ENCODE measurements at places on chromosomes 16 and 17.

- DNase-seq = no peak
Measured at GRCh38 chr17:6346986-6347385, 87.9 kb downstream of the AIPL1 start.

DNA sequence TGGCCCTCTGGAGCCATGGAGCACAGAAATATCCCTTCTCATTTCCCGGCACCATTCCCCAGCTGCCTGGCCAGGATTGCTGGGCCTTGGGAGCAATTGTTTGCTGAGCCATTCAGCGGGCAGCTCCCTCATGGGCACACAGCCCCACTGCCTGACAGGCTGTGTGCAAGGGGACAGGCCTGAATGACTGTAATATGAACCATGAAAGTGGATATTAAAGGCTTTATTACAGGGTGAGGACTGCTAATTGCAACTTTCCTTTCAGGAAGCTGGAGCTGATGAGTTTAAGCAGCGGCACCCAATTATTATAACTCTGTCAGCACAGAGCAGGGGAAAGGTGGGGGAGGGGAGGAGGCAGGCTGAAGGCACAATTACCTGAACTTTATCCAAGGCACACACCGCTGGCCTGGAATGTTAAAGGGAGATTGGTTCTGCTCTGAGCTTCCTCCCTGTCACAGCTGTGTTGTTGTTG, 159.8 kb upstream of the SDK2 start:
- DNase-seq = no peak

DNA sequence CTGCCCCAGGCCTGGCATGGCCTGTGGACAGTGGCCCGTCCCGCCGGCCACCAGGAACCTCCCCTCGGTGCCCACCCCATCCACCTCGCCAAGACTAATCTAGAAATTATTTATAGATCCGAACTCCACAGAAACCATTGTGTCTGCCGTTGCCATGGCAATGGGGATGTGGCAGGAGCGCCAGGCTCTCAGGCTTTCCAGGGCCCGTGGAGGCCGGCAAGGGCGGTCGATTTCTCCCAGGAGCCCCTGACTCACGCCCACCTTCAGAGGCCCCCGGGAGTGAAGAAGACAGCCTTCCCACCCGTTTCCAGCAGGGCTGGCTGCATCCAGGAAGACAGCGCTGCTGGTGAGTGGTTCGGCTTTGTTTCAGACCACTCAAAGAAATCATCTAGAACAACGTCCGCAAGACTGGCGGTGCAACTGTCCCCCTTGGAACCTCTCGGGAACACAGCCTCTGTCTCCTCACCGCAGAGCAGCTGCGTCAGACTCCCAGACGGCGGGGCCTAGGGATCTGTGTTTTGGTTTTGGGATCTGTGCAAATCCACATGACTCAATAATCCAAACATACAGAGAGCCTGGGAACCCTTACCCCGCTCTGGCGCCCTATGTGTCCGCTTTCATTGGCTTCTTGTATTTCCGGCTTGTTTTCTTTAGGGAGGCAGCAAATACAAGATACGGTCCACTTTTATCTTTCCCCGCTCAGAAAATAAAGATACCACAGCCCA, 48.5 kb upstream of the ZCCHC14 start:
- no peak for DNase-seq

DNA sequence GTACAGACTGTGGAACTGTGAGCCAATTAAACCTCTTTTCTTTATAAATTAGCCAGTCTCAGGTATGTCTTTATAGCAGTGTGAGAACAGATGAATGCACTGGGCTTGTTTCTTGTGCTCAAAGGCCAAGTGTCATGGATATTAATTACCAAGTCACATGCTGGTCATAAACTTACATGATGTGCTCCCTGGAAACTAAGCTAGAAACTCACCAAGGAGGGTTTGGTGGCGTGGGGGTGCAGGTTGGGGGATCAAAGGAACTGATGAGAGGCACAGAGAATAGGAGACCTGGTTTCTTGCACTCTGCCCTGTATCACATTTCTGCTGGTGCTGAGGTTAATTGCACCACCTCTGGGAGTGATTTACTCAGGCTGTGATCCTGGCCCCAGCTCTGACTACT, 31.2 kb upstream of the TMC5 start:
- DNase-seq = no peak

- no peak for DNase-seq
Measured at GRCh38 chr16:63617990-63618763, 1503.7 kb downstream of the CDH11 start.
